NCI-H2227 treated with DMSO at 0.1 percent for 48 hours (cell line): ENCODE measurements at places on chromosomes 2 and 18.

GRCh38 chr2:60512062-60512622, 41.3 kb downstream of the BCL11A start:
- no peak for DNase-seq

GRCh38 chr2:144117086-144117485, 402.8 kb downstream of the ZEB2 start:
- no peak for DNase-seq

DNA sequence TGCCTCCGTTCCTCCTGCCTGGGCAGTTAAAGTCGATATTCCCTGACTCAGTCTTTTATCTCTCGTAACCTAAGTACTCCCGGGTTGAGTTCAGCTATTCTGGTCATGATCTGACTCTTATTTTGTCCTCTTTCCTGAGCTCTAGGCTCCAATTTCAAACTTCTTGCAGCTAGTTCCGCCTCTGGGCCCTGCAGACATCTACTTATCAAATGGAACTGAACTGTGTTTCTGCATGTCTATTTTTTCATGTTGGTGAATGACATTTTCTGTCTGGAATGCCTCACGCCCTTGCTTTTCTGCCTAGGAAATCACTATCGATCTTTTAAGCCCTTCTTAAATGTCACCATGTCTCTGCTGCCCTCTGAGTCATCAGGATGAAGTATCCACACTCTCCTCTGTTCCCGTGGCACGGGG, 101.5 kb downstream of the VAPA start:
- DNase-seq: no peak

GRCh38 chr2:1256632-1257324, 156.5 kb upstream of the TPO start:
- DNase-seq: no peak

GRCh38 chr2:190744041-190744440, 95.2 kb downstream of the NAB1 start:
- no peak for DNase-seq

GRCh38 chr2:43605079-43605655, 9.3 kb upstream of the THADA start:
- peak; percentile 27 for DNase-seq

DNA sequence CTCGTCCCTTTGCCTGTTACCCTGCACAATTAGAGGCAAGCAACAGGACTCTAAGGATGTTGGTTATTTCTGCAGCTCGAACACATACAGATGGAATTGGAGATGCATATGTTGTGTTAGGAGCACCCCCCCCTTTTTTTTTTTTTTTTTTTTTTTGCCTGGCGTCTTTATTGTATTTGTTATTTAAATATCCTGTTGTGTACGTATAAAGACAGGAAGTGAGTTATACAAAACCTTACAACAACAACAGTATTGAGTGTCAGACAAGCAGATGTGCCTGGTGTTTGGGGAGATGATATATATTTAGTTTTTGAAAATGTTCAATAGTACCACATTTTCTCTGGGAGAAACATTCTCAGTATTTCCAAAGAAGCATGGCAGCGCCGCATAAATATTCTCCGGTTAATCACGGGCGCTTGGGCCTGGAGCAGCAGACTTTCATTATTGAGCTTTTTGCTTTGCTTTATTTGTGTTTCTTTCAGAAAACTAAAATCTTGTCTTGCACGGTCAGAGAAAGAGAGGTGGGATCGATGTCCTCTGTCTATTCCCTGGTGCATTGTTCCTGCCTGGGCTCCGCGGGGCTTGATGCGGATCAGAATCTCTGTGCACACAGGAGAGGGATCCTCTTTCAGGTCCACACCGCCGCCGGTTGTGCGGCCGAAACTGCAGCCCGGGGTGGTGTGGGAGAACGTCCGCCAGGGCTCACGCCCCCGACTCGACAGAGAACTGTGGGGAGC, 23.2 kb upstream of the ZNF516 start:
- DNase-seq: peak; percentile 90

DNA sequence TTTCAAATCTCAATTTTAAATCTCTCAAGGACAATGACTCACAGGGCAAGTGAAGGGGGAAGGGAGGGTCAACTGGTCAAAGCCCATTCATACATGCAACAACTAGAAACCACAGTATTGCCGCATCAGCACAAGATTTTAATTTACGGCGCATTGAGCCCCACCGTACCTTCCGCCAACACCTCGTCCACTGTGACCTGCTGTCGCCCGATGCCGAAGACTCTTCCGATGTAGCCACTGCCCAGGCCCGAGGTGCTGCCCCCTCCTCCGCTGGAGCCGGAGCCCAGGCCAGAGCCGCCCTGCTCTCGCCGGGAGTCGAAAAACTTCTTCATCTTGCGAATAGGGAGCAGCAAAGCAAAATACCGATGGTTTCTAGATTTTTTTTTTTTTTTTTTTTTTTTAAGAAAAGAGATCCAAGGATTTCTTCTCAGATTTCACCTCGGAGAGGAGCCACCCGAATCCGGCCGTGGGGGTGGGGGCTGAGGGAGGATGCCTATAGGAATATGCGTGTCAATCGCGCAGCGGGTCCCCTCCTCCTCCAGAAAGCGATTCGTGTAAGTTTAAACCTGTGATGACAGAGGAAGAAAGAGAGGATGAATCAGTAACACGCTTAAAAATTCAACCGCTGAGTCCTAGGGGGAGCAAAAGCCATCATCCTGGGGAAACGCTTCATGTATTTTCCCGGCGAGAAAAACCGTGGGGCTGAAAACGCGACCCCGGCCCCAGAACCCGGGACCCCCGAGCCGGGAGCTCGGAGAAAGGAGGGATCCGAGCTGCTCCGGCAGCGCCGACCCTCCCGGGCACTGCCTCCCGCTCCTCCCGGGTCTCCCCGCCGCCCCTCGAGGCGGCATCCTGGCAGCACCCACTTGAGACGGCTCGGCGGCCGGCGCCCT, 584 bp downstream of the AAK1 start:
- DNase-seq: peak; percentile 57

GRCh38 chr2:111209045-111209514, 88.4 kb downstream of the BCL2L11 start:
- DNase-seq: no peak

- DNase-seq: no peak
Measured at GRCh38 chr2:160561551-160562295, 68.1 kb upstream of the RBMS1 start.

- no peak for DNase-seq
Measured at GRCh38 chr2:54570925-54571694, 115.0 kb downstream of the SPTBN1 start.

DNA sequence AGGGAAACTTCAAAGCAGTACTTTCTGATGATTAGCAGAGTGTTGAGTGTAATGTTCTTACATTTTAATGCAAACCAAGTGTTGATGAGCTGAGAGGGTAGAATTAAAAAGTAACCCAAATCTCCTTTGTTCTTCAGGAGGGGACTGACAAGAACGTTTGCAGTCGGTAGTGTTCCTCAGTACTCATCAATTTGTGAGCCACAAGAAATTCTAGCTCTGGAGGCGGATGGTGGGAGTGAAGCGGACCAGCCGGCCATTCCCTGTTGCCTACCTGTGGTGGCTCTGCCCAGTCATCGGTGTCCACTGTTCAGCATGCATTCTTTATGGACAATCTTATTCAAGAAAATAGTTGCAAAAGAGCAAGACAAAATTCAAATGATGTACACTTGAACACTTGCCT, 438.6 kb upstream of the POU3F3 start:
- no peak for DNase-seq

GRCh38 chr2:54680397-54681041, 42.9 kb upstream of the EML6 start:
- DNase-seq: no peak

- no peak for DNase-seq
Measured at GRCh38 chr2:105581555-105581944, 163.2 kb upstream of the NCK2 start.

DNA sequence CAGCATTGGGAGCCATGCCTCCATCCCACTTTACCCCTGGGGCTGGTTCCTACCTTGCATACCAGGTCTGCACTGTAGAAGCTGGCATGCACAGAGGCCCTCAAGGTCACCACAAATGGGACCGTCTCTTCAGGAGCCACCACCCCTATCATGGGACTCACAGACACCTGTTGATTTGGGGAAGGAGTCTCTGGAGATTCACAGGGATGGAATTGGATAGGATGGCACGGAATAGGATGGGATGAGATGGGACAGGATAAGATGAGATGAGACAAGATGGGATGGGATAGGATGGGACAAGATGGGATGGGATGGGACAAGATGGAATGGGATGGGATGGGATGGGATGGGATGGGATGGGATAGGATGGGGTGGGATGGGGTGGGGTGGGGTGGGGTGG, 16.1 kb upstream of the CRYBA2 start:
- no peak for DNase-seq

- no peak for DNase-seq
Measured at GRCh38 chr18:78517328-78517727, 462.3 kb upstream of the SALL3 start.

DNA sequence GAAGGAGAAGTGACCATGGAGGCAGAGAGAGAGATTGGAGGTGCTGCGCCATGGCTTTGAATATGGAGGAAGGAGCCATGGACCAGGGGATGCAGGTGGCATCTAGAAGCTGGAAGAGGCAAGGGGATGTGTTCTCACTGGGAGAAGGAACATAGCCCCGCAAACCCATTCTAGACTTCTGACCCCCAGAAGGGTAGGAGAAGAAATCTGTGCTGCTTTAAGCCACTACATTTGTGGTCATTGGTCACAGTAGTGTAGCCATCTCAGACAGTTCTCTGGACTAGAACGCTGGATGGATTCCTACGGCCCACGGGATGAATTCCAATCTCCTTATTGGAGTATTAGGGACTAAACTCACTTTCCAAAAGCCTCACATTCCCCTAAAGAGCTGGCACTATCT, 67.8 kb downstream of the PTGR3 start:
- no peak for DNase-seq
